ENCODE measurements at places on chromosomes 13 and 19.

DNA sequence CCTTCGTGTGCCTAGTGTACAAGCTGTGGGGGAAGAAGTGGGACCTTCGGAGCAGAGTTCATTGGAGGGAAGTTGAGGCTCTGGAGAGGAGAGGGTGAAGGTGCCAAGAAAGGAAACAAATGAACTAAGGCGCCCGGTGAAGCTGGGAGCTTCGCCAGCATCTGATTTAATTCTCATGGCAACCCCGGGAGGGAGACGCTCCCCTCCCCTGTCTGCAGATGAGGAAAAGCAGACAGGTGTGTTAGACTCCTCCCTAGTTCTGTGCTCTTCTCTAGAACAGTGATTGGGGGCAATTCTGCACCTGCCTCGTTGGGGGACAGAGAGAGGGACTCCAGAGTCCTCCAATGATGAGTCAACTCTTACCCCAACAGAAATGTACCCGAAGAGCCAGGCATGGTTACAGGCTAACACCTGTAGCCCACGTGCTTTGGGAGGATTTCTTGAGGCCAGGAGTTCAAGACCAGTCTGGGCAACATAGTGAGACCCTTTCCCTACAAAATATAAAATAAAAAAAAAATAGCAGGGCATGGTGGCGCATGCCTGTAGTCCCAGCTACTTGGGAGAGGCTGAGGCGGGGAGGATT, 4.2 kb downstream of the SSC5D start:
- DNase-seq, result peak; percentile 22

DNA sequence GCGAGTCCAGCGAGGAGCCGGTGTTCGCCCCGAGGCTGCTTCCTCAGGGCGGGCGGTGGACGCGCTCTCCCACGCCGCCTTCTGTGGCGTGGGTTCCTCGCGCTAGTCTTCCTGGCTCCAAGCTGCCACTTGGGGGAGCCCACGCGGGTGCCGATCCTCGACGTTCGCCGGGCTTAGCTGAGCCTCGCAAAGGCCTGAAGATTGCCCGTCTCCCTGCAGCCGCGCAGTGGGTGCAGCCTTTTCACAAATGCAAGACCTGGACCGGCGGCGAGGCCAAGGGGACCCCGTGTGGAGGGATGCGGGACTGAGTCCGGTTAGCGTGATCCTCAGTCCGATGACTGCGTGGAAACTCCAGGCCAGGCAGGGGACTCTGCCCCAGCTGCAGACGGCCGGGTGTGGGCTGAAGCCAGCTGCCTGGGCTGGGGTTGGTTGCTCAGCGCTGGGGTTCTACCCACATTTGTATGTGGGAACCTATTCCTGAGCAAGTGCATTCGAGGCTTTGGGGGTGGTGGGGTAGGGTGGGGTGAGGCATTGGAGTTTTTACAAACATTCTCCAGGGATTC, 16.6 kb upstream of the LRP3 start:
- no peak for DNase-seq

- no peak for DNase-seq
Measured at GRCh38 chr19:44848812-44849447, 2.8 kb downstream of the NECTIN2 start.

GRCh38 chr19:45442778-45443461, 19.2 kb upstream of the ERCC1 start:
- no peak for DNase-seq

- no peak for DNase-seq
Measured at GRCh38 chr19:35404879-35405622, 34.2 kb downstream of the GPR42 start.

DNA sequence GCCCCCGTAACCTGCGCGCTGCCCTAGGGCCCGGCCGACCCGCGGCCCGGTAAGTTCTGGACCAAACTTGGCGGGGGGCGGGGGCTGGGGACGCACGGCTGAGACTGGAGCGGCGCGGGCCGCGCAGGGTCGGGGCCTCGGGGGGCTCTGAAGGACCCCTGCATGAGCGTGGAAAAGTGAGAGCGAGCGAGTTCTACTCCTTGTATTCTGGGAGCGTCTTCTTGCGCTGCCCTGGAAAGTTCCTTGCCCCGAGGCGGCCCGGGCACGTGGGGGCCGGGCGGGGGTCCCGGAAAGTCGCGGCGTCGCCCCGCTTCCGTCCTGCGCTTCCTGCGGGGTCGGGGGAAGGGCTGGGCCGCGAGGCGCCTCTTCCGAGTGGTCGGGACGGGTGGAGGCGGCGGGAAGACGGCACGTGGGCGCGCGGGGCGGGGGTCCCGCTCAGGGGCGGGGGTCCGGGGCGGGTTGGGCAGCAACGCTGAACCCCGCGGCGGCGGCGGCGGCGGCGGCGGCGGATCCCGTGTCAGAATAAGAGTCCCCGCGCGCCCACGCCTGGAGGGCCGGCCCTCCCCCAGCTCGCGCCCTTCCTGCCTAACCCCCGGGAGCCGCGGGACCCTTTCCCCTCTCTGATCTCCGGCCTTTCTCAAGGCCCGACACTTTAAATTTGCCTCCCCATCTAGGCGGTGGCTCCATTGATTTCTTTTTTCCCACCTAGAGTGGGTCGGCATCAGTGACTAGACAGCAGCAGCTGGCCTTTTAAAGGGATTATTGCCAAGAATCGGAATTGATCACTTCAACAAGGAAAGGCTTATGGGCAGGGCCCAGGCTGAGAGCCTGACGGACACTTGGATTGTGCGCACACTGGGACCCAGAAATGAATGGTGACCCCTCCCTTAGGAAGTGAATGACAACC, 749 bp downstream of the GATAD2A start:
- no peak for DNase-seq

DNA sequence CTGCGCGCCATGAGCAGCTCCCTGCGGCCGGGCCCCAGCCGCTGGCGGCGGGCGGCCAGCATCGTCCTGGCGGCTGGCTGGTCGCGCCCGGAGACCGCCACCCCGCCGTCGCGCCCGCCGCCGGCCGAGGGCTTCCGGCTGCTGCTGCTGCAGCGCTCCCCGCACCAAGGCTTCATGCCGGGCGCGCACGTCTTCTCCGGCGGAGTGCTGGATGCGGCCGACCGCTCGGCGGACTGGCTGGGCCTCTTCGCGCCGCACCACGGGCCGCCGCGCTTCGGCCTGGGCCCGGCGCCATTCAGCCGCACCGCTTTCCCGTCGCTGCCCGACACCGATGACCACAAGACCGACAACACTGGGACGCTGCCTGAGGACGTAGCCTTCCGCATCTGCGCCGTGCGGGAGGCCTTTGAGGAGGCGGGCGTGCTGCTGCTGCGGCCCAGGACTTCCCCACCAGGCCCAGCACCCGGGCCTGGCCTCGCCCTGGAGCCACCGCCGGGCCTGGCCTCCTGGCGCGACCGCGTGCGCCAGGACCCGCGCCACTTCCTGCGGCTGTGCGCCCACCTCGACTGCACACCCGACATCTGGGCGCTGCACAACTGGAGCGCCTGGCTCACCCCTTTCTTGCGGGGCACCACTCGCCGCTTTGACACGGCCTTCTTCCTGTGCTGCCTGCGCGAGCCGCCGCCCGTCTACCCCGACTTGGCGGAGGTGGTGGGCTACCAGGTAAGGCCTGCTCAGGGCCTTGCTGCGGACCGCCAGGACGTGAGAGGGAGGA, 518 bp downstream of the NUDT19 start:
- no peak for DNase-seq

DNA sequence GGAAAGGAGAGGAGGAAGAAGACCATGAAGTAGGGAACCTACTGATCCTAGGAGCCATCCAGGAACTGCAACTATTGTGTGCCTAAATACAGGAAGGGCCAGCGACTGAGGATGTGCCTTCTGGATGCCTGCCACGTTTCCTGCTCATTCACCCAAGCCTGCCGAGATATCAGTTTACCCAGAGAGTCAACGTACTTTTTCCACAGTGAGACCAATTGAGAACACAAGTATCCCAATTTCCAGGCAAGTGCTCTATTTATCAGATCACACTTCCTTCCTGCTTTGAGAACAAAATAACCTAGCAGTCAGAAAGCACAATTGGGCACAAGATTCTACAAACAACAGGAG, 122.4 kb downstream of the AKAP11 start:
- no peak for DNase-seq

GRCh38 chr13:107743983-107744382, 471.4 kb downstream of the LIG4 start:
- DNase-seq, result no peak

- DNase-seq, result no peak
Measured at GRCh38 chr13:33489563-33489962, 204.0 kb upstream of the STARD13 start.

- DNase-seq, result no peak
Measured at GRCh38 chr19:47495478-47496372, 11.7 kb upstream of the KPTN start.

DNA sequence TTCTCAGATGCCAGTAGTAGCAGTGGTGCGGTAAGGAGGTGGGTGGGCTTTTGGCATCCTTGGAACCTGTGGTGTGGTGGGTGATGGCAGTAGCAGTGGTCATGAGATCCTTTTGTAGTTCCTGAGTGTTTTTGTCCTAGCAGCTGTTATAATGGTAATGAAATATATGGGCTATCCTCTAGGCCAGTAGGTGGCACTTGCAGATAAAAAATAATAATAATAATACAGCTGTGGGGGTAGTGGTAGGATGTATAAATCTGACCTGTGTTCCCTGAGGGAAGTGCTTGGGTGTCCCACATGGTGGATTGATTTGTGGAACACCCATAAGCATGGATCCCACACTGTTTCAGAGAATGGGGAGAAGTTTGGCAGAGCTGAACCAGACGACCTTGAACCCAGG, 334.0 kb downstream of the SLITRK5 start:
- no peak for DNase-seq

DNA sequence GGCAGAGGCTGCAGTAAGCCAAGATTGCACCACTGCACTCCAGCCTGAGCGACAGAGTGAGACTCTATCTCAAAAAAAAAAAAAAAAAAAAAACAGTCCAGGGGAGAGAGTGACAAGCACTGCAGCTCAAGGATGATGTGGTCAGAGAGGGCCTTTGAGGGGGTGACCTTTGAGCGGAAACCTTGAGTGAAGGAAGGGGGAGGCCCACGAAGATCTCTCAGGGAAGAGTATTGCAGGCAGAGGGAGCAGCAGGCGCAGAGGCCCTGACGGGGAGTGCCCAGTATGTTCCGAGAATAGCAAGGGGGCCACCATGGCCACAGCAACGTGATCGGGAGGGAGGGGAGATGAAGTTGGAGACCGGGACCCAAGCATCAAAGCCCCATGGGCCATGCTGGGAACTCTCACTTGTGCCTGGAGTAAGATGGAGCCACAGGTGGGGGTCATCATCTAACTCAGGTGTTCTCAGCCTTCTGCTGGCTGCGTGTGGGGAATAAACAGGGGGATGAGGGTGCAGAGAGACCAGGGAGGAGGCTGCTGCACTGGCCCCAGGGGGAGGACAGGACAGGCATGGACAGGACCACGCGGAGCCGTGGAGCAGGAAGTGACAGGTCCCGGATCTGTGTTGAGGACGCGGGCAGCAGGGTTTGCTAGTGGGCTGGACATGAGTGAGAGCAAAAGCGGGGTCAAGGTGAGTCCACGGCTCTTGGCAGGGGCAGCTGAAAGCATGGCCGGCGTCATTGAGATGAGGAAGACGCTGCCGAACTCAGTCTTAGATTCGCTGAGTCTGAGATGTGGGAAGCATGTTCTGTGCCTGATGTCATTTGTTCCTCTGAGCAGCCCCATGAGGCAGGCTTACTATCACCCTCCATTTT, 60.4 kb downstream of the DPF1 start:
- no peak for DNase-seq

DNA sequence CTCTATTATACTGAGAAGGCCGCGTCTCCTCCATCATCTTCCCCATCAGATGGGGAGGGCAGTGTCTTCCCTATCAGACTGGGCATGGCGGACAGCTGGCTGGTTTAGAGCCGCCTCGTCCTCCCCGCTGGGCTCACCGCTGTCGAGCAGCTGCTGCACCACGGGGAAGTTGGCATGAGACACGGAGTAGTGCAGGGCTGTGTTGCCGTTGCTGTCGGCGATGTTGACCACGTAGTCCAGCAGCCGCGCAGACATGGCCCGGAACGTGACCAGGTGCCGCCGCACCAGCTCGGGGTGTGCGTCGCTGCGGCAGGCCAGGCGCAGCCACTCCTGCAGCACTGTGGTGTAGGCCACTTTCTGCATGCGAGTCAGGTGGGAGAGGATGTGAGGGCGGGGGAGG, 18.8 kb upstream of the SPC24 start:
- DNase-seq, result no peak

DNA sequence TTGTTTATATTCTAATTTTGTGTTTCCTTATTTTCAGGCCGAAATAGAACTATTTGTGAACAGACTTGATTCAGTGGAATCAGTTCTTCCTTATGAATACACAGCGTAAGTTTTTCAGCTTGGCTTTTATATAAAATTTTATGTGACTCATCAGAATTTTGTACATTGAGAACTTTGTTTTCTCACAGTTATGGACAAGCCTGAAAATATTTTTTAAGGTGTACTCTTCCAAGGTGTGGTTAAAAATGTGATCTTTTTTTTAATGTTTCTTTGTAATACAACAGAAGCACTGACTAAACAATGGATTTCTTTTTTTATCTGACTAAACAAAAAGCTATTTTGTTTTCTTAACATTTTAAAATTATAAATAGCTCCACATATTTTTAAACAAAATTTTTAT, 16.3 kb downstream of the TM9SF2 start:
- no peak for DNase-seq

- DNase-seq, result no peak
Measured at GRCh38 chr13:92896842-92897241, 329.8 kb upstream of the GPC6 start.

DNA sequence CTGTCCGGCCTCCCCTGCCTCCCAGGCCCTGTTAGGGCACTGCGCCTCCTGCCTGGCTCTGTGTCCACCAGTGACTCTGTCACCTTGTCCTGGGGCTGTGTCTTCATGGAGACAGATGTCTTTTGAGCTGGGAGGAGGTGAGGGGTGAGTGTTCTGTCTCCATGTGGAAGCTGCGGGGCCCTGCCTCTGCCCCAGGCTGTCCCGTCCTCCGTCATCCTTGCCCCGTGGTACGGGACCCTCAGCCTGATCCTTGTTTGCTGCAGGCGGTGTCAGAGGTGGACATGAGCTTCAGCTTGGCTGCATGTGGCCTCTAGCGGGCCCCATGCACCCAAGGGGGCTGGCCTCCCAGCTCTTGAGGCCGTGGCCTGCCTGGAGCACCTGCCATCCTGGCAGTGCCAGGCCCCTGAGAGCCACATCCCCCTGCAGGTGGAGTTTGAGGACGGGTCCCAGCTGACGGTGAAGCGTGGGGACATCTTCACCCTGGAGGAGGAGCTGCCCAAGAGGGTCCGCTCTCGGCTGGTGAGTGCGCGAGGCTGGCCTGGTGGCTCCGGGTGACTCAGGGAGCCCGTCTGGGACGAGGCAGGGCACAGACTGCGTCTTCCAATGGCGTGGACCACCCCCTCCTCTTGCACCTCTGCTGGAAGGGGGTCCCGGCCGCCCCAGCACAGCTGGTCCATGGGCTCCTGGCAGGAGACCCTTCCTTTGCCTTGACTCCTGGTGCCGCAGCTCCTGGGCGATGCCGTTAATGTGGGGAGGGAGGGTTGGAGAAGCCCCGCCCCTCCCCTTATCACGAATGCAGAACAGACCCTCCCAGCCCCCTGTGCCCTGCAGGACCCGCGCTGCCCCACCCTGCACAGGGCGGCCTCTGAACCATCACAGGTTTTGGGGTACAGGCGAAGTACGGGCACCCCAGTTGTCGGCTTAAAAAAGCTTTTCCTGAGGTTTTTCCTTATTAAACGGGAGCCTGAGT, 181.3 kb downstream of the KDM4B start:
- no peak for DNase-seq

GRCh38 chr19:27744926-27745768, 1467.8 kb downstream of the UQCRFS1 start:
- no peak for DNase-seq
